ENCODE measurements at places on chromosomes 16 and 17.

GRCh38 chr16:11784038-11784369 is 13.1 kb downstream of the ZC3H7A start:
- no peak for DNase-seq

- DNase-seq: no peak
These were observed 13.8 kb downstream of the PKD1 start for GRCh38 chr16:2121853-2122252.

DNA sequence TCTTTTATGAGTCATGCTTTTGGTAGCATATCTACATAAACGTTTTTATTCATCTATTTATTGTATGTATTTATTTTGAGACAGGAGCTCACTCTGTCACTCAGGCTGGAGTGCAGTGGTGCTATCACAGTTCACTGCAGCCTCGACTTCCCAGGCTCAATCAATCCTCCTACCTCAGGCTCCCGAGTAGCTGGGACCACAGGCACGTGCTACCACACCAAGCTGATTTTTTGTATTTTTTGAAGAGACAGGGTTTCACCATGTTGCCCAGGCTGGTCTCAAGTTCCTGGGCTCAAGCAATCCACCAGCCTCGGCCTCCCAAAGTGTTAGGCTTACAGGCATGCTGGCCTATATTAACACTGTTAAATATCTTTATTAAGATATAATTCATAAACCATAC is 20.4 kb upstream of the IL4R start:
- no peak for DNase-seq

DNA sequence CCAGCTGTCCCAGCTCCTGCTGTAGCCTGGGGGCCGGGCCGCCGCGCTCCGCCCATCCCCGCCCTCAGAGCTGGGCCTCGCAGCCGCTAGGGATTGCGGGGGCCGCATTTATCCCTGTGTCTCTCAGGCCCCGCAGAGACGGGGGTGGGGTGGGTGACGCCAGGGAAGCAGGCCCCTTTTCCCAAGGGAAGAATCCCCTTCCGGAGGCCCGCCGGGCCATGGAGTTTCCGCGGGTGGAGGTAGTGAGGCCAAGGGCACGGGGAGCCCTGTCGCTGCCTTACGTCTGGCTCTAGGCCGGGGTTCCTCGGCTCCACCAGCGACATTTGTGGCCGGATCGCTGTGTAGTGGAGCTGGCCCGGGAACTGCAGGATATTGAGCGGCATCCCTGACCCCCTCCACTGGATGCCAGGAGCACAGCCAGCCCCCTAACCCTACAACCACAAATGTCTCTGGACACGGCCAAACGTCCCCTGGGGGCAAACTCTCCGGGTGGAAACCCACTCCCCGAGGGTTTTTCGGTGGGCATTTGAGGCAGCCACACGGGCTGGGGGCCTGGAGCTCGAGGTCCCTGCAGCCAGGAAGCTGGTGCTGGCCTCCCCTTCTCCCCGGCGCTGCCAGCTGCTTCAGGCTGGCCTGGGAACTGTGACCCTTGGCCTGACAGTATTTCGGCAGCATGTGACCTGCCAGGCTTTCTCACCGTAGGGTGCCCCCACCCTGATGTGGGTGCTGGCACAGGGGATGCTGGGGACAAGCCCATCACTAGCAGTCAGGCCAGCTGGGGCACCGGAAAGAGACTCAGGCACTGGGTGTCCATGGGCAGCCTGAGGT is 12.0 kb upstream of the CD300A start:
- no peak for DNase-seq

DNA sequence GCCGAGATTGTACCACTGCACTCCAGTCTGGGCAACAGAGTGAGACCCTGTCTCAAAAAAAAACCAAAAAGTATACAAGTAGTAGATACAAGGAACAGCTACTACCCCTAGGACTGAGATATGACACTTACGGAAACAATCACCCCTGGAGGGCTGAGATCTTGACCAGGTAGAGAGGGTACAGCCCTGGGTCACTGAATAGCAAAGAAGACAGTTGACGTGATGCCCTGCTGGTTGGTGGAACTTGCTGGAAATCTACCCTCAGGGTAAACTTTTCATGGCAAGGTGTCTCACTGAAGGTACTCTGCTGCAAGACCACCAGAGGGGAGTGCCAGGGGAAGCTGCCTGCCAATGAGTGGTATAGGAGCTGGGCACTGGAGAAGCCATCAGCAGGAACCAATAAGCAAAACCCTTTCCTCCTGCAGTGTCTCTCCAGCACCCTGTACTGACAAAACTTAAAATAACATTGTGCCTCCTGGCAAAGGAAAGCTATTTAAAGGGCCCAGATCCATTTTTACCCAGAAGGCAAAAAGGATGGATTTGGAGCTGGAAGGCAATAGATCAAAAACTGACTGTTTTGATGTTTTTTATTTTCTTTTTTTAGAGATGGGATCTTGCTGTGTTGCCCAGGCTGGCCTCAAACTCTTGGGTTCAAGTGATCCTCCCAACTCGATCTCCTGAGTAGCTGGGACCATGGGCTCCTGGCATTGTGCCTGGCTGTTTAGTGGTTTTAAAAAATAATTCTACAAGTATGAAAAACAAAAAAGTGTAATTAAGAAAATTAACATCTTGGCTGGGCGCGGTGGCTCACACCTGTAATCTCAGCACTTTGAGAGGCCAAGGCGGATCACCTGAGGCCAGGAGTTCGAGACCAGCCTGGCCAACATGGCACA is 11.3 kb upstream of the PDXDC1 start:
- no peak for DNase-seq

GRCh38 chr17:80100035-80100323 is 1.4 kb upstream of the GAA start:
- no peak for DNase-seq

DNA sequence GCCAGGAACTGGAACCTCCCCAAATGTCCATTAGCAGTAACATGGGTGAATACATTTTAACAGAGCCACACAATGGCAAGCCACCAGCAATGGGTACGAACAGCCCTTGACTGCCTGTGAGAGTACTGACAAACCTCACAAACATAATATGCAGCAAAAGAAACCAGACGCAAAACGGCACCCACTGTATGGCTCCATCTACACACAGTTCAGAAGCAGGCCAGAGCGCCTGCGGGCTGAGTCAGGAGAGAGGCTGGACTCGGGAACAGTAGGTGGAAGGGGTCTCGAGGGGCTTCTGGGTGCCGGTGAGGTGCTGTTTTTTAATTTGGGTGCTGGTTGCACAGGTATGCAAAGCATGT is 77.4 kb upstream of the TOB1 start:
- no peak for DNase-seq

DNA sequence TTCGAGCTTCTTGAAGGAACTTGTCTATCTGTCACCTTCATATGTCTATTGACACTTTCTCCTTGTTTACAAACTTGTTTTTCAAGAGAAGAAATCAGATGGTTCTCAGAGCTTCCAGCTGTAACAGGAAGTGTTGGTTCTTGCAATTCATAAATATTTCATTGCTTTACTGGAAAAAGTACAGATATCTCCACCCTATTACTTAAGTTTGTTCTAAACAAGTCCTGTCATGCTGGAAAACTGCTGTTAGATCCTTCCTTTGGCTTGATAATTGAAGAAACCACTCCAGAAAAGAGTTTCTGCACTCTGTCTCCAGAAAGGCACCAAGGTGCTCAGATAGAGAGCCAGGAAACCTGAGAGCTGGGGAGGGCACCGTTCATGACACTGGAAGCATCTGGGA is 181.6 kb downstream of the DNAH9 start:
- no peak for DNase-seq

DNA sequence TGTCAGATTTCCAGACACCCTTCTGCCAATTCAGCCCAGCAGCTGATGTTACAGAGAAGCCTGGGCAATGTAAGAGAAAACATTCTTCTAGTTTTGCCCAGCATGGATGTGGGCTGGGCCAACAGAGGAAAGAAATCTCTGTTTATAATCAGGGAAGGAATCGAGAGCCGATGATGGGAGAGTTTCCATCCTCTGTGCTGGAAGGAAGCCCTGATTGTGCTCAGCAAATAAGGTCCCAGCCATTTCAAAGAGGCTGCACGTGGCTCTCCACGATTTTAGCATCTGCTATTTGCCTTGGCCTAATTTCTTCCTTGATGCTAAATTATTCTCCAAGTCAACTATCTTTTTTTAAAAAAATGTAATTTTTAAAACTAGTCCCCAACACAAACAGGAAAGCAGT is 70.0 kb downstream of the IRX6 start:
- DNase-seq: no peak

Measured in stimulated activated naive CD8-positive, alpha-beta T cell treated with anti-CD3 and anti-CD28 coated beads, Interleukin-15, amount 100 ng/mL, for 72 hours (primary cell).